ENCODE measurements at places on chromosomes 13 and 19. TPM values are rescaled to one million over a fixed set of nuclear protein-coding genes. Genes with fewer than 3 reads are reported as not detected.
A peak's percentile ranks its signal among the peaks of the same experiment; 100 is the strongest.

DNA sequence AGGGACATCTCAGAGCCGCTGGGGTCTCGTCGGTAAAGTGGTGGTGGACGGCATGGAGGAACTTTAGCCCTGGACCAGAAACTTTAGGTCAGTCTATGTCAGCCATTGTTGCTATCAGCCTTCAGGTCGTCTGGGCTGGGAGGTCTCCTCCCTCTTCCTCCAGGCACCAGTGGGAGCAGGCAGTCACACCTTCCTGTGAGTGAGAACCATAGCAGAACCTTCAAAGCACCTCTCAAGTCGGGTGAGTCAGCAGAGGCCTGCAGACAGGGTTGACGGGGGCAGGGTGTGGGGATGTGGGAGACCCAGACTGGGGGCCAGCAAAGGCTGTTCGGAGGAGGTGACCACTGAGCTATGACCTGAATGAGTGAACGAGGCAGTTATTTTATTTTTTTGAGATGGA, 15.4 kb upstream of the SBNO2 start:
- peak; percentile 83 for DNase-seq

Gene CD79A
- not detected for total RNA-seq

Gene CLIP3
- 6.7 TPM for total RNA-seq

Gene CNN1
- 0.78 TPM for total RNA-seq

DNA sequence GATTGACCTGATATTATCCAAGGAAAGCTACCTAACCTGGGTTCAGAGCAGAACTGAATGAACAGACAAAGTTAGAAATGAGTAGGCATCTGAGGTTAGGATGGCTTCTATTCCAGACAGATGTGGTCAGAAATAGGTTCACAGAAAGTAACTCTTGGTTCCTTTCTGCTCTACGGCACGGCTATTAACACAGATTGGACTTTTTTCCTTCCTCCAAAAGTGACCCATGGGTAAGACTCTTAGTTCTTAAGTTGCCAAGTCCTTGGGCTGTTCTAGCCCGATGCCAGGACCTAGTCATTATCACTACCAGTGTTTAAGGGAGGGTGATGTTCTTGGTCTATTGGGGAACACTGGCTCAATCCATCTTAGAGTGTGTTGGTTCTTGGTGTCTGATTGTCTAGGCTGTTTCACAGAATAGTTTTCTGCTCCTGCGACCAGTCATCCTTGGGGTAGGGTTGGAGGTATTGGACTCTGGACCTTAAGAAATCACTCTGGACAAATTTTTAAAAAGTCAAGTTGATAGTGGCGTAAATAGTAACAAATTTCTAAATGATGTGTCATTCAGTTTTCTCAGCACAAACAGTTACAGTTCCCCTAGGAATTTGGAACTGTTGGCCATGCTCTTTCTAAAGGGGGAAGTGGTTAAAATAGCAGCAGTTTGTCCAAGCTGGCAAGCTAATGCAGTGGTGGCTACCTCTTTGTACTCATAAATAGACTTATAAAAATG, 60.1 kb upstream of the MYCBP2 start:
- DNase-seq: peak; percentile 36

Gene UBE2L5
- not detected for total RNA-seq

DNA sequence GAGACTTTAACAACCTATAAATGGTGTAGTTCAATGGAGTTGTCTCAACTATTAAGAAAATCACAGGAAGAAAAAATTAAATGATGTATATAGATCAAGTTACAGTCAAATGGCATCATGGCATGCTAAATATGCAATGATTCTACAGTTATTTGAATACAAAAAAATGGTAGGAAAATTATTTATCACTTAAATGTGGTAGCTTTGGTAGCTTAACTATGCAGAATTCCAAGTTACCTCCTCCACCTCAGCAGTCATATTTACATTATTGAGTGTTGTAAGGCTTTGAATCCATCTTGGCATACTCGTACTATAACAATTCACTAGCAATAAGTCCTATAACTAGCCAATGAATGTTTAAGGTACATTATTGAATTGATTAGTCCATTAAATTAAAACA, 36.8 kb downstream of the CAB39L start:
- no peak for DNase-seq

DNA sequence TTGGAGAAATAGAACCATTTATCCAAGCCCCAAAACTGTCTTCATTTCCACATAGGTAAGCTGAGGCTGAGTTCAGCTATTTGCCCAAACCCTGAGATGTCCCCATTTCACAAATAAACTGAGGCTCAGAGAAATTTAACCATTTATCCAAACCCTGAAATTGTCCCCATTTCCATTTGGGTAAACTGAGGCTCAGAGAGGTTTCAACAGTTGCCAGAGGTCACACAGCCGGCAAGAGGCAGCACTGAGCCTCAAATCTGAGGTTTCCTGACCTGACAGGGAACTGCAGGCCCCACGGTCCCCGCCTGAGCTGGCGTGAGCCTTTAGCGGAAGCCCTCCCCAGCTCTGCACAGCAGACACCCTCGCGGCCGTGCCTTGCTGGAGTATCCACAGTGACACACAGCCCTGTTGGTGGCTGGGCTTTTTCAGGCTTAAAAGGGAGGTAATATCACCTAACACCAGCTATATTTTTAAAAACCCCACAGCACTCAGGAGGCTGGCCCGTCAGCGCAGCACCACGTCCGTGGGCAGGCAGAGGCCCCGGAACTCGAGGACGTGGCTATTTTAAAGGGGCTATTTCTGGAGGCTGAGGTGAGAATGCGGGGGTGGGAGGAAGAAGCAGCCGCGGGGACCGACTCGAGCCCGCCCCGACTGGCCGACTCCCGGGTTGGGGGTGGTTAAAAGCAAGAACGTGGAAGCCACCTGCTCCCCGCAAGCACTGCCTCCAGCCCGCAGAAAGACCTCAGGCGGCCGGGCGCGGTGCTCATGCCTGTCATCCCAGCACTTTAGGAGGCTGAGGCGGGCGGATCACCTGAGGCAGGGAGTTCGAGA, 18.5 kb downstream of the PTPRS start:
- no peak for DNase-seq

GRCh38 chr13:76872675-76873074, 13.5 kb downstream of the KCTD12 start:
- DNase-seq: no peak

DNA sequence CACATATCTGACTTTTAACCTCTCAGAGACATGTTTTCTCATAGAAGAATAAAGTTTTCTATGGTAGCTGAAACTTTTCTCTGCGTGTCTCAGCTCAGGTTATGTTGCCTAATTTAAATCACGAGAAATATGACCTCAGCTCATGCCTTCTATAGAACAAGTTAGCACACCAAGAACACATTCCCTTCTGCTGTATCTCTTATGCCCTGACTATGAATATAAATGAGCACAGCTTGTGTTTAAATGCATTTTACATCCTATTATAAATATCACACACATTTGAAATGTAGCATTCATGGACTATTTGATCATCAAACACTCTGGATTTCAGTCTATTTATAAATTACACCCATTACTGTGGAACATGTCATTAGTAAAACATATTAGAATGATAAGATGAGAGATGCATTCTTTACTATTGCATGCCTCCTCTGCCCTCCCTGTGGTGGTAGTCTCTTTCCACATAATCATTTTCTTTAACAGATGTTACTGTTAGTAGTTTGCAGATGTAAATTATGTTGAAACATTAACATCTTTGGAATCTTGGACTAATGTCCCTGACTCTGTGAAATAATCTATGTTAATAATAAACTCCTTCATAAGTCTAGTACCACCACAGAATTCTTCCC, 2044.9 kb upstream of the PCDH20 start:
- no peak for DNase-seq

GRCh38 chr19:12778017-12778904, 2.9 kb upstream of the HOOK2 start:
- DNase-seq: peak; percentile 77

Gene ZNF729
- not detected for total RNA-seq

Gene SBSN
- not detected for total RNA-seq

Gene NLRP11
- total RNA-seq: 4.9 TPM

Gene TRPM4
- 7.6 TPM for total RNA-seq

Gene ZNF285
- total RNA-seq: not detected

GRCh38 chr13:112588490-112589297, 741 bp upstream of the TUBGCP3 start:
- DNase-seq: no peak

DNA sequence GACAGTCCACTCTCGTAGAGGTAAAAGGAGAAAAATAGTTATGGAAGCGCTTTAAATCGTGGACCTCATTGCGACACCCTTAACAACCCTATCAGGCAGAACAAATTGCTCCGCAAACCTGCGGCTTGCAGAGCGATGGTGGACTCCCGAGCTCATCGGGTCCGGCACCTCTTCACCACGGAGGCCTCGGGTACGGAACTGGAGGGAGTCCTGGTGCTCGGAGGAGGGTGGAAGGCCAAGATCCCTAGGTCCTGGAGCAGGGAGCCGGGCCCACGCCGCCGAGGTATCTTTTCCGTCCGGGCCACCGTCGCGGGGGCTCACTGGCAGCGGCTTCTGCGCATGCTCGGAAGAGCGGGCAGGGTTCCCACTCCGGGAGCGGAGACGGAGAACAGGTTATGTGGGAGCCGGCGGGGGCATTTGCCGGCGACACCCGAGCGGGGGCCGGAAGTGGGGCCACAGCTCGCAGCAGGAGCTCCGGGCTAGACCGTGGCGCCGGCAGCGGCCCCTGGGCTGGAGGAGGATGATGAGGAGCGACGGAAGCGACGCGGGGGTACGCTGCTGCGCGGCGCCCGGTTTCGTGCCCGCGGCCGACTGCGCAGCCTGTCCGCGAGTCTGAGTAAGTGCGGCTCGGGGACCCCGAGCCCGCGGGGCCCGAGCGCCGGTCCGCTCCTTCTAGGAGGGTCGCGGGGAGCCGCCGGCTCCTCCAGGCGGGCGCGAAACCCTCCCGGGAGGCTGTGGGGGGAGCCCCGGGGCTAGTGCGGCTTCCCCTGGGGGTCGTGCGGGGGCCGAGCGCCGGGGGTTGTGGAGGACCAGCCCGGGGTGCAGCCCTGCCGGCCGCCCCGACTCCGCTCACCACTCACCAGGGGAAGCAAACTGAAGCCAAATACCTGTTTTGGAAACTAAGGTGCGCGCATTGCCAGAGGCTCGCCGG, at the start of gene ABHD13:
Gene ABHD13, plus strand, starts transcription at position 349 of the 931 bp plus-strand sequence. CDS start 10,827 bp downstream, outside the sequence.
- DNase-seq: peak; percentile 85

DNA sequence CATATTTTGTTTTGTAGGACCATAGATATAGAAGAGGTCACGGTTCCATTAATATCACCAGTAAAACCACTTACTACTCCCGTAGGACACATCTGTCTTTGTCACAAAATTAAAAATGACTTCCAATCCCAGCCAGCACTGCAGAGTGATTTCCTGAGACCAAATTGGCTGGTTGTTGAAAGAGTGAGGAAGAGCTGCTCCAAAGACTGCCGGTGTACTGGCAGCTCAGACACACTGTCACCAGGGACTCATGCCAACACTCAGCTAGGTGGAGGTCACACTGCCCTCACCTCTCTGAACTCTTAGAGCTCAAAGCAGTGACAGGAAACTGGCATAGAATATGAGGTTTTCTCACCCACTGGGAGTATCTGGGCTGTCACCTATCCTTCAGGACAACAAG, 52.1 kb downstream of the FLT1 start:
- DNase-seq: no peak

DNA sequence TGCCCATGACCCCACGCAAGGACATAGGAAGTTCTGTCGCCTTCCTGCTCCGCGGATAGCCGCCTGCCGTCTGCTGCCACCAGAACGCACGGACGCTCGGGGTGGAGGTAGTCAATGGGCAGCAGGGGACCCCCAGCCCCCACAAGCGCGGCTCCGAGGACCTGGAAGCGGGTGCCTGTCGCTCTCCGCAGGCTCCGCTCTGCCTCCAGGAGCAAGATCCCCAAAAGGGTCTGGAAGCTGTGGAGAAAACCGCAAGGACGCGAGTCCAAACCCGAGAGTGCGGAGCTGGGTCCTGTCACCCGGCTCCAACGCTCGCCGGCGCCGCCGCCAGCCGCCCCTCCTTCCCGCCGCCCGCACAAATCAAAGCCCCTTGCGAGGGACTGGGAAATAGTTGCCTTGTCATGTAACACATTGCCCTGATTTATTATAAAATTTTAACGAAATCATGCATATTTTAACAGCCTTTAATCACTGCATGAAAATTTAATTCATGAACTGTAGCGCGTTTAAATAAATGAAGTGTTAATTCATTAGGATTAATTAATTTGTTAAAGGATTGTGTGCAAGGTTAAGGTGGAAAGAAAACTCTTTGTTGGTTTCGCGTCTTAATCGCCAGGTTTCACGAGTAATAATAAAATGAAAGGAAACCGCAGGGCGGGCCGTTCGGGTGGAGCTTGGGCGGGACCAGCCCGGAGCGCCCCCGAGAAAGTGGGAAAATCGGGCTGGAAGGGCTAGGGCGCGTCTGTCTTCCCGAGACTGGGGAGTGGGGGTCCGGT, 5.5 kb upstream of the POU4F1 start:
- no peak for DNase-seq

DNA sequence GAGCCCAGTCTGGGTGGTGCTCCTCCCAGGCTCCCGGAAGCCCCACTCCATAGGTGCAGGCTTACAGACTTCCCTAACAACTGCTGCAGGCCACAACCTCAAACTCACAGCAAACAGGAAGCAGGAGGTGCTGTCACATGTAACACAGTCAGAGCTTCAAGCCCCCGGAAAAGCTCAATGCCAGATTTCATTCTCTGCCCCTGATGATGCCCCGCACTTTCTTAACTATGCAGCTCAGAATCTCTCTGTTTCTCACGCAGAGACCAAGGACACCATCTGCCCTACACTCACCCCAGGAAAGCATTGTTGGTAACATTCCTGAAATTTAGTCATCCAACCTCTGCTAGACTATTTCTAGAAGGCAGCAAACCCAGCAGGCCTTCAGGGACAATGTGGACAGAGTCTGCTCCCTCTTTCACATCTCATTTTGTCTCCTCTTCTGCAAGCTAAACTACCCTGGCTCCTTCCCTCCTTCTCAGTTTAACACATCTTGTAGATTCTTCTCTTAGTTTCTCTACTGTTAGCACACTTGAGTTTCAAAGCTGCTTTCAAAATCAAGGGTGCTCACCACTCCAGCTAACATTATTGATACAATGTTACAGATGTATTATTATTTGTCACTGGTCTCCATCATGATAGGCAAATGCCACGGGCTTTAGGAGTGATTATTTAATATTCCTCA, 162.5 kb downstream of the KCTD12 start:
- DNase-seq: peak; percentile 52

Gene WDR88
- total RNA-seq: not detected

DNA sequence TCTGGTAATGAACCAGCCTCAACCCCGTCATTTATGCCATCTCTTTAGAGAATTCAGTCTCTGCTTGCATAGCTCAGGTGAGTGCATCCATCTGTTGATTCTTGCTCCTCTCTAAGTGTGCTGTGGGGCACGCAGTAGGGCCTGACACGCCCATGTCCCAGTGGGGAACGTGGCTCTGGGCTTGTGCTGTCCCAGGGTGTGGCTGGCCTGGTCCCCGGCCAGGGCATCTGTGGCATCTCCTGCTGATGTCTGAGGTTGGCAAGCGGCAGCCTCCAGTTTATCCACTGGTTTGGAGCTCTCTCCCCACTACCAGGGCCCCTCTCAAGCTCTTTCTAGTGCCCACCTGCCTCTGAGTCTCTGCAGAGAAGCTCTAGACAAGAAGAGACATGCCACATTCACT, 146.6 kb upstream of the GJB6 start:
- no peak for DNase-seq

Gene ZNF382
- 10.0 TPM for total RNA-seq

All from A172 (cell line).